ENCODE measurements at places on chromosomes 16 and 17.

DNA sequence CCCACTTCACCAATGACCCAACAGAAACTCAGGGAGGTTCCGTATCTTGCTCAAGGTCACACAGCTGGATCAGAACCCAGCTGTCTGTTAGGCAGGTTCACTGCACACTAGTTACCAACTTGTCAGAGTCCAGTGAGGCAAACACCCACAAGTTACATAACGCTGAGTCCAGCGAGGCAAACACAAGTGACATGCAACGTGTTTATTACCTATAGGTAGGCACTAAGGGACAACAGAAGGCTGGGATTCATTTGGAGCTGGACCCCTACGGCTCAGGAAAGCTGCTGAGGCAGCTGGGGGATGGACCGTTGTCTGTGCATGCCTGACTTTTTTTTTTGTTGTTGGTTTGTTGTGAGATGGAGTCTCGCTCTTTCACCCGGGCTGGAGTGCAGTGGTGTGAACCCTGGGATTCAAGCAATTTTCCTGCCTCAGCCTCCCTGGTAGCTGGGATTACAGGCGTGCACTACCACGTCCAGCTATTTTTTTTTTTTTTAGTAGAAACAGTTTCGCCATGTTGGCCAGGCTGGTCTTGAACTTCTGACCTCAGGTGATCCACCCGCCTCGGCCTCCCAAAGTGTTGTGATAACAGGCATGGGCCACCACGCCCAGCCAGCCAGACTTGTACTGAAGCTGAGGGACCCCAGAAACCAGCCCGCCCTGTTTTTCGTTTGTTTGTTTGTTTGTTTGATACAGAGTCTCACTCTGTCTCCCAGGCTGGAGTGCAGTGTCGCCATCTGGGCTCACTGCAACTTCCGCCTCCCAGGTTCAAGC, 1.9 kb upstream of the RSAD1 start:
- no peak for DNase-seq

- no peak for DNase-seq
Measured at GRCh38 chr17:18261146-18261515, 669 bp downstream of the MIEF2 start.

- DNase-seq: no peak
Measured at GRCh38 chr17:20086416-20087076, 77.4 kb downstream of the SPECC1 start.

DNA sequence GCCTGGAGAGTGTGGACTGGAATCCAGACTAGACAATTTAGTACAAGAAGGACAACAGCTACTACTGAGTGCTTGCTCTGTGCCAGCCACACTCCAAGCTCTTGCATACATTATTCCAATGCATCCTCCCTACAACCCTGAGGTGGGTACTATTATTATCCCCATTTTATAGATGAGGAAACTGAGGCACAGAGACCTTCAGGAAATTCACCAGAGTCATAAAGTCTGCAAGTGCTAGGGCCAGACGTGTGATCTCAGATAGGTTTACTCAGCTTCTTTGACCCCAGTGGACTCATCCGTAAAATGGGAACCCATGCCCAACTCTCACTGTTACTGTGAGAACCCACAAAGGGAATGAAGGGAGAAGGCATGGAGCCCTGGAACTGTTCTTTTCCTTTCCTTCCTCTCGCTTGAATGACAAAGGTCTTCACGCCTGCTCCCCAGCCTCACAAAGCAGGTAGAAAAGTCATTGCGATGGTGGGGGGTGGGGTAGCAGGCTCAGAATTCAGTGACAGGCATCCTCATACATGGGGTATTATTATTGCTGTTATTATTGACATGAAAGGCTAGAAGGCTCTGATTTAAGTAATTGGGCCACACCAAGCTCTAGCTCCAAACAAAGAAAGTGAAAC, 160.0 kb downstream of the ZNF423 start:
- DNase-seq: no peak

GRCh38 chr16:50664270-50664669, 16.8 kb downstream of the SNX20 start:
- no peak for DNase-seq

DNA sequence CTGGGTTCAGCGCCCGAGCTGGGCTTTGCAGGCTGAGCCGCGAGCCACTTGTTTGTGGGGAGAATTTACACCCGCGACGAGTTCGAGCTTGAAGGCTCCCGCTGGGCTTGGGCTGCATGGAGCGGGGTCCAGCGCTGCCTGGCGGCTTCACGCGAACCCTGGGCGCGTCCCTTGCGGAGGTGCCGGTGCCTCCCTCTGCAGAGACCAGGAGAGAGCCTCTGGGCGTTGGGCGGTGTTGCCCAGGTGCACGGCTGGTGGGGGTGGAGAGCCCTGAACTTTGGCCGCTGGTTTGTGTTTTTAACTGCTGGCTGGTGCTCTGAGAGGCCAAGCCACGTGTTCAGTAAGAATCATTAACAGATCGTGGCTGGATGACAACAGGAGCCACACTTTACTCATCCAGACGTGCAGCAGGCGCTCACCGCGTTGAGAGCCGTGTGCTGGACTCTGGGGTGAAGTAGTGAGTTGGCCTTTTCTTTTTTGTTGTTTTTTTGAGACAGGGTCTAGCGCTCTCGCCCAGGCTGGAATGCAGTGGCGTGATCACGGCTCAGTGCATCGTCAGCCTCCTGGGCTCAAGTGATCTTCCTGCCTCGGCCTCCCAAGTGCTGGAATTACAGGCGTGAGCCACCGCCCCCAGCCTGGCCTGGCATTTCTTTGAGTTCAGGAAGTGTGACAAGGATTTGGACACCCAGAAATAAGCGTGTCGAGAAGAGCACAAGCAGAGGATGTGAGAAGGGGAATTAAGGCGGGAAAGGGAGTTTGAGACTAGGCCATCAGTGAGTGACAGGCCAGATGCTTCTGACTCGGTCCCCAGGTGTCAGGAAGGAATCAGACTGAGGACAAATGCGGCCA, 827 bp downstream of the CDK10 start:
- no peak for DNase-seq

GRCh38 chr16:65181071-65181561, 59.3 kb upstream of the CDH11 start:
- no peak for DNase-seq

DNA sequence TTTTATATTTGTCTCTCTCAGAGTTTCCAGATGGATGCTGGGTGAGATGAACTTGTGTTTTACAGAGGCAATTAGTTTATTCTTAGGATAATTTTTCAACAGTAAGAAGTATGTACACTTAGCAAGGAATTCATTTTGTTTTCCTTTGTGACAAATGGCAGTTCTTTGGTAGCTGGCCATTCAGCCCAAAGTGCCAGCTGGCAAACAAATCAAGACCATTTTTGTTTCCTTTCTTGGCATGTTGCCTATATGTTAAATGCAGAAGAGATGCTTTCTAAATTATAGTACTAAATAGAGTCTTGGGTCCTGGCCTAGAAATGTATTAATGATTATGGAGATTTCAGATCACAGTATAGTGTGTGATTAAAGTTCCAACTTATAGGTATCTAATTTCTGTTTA, 337.1 kb downstream of the CNTNAP4 start:
- no peak for DNase-seq

DNA sequence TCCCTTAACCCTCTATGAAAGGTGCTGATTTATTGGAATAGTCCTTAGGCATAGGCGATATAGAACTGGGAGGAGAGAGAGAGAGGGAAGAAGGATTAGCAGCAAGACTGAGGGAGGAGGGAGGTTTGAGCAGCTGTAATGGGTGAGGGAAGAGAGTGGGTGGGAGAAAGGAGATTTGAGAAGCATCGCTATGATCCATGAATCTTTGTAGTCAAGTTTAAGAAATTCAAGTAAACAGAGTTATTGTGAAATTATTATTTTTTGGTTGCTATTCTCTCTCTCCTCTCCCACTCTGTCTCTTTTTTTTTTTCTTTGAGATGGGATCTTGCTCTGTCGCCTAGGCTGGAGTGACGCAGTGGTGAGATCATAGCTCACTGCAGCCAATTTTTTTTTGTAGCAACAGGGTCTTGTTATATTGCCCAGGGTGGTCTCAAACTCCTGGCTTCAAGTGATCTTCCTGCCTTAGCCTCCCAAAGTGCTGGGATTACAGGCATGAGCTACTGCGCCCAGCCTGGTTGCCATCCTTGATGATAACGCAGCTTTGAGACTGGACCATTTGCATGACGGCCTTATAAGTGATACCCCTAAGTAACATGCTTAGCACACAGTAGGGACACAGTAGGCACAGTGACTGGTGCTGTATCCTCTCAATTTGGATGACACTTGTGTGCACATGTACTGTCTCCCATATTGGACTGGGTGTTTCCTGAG, 21.0 kb upstream of the TNS4 start:
- DNase-seq: no peak

- DNase-seq: no peak
Measured at GRCh38 chr17:51443646-51444045, 183.3 kb downstream of the UTP18 start.

DNA sequence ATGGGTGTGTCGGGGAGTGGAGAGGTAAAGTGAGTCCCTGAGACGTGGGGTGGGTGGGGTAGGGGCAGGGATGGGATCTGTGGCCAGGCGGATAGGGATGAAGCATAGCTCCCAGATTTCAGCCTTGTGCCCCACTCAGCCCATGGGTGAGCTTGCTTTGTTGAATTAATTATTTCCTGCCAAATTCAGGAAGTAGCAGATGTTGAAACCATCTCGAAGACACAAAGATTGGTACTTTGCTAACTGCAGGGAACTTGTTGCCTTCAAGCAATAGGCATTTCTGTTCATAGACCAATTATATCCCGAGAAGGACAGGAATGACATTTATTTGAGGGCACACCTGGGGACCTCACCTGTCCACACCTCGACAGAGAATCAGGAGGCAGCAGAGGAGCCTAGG, 11.0 kb upstream of the C16orf74 start:
- no peak for DNase-seq

DNA sequence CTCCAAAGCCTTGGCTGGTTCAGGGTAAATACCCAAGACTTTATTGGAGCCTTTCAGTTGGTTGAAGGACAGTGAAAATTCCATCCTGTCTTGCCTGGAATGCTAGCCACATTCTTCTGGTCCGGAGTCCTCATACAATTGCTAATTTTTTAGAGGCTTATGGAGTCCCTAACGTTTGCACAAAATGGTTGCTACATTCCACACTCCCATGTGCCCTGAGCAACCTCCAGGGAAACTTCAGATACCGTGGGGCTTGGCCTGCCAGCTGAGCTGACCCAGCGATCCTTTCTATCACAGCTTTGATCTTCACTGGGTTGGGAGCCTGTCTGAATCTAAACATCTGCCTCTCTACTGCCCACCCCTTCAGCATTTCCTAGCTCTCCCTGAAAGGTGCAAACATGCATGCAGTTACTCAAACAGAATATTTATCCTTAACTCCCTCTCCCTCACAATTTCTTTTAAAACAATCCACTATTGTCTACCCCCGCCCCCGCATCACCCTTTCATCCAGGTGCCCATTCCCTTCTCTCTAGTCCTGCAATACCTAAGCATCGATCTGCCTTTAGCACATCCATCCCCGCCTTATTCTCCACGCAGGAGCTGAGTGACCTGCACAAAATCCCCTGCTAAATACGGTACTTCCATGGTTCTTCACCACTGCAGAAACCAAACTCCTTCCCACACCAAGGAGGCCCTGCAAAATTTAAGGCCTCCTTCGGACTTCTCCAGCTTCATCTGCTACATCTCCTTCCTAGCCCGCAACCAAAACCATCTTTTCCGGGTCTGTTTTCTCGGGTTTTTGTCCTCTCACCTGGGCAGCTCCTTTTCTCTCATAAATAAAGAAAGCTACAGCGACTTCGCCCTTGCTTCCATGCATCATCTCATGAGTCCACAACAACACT, 810 bp upstream of the GAN start:
- DNase-seq: no peak

GRCh38 chr17:19372011-19372370, 6.3 kb upstream of the MAPK7 start:
- DNase-seq: no peak

- DNase-seq: no peak
Measured at GRCh38 chr17:3556916-3557767, 470 bp downstream of the TRPV3 start.

DNA sequence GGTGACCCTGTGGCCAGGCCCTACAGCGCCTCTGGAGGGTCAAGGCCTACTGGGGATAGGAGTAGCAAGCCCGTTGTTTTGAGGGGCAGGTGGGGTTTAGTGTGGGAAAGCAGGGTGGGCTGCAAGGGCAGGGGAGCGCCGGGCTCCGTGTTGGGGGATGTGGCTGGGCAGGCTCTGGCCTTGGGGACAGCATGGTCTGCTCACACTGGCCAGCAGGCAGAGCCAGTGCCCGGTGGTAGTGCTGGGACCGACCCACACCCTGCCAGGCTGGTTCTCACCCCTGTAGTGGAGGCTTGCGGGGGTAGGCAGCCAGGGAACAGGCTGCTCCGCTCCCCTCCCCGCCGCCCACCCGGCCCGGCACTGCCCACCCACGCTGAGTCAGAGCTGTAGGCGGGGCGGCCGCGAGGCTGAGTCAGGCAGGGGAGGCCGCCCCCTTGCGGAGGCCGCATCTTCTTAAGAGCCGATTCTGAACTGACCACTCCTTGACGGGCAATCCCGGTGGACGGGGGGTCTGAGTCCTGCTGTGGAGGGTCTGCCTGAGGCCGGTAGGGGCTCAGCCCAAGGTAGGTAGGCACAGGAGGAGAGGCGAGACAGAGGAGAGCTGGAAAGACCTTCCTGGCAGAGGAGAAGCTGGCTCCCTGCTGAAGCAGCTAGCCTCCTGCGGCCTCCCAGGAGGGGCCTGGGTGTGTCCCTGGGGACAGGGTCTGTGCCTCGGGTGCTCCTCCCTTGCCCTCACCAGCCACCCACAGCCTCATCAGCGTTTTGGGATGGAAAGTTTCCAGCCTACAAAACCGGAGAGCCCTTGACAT, 62.4 kb downstream of the BAIAP2 start:
- no peak for DNase-seq

Measured in T-helper 1 cell (primary cell).